ENCODE measurements at places on chromosomes 7 and 10.

- no peak for DNase-seq
Observed at GRCh38 chr10:26755443-26755903, 58.0 kb downstream of the PDSS1 start.

GRCh38 chr10:91034042-91034441 is 113.2 kb upstream of the ANKRD1 start:
- no peak for DNase-seq

DNA sequence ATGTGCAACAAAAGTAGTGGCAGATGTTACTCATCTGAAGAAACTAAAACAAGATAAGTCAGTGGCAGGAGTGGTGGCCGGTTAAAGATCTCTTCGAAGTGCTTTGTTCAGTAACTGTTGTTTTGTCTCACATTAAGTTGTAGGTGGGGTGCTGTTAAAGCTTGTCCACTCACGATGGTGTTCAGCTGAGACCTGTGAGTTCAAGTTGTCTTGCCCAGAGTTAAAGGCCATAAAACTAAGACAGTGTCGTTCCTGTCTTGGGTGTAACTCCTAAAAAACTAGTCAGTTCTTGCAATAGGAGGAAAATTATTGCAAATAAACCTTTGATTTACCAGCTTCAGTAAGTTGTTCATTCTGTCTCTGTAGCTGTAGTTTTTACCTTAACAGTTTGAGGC is 857 bp upstream of the FOXP2 start:
- no peak for DNase-seq

GRCh38 chr10:85607043-85607695 is 759.4 kb downstream of the GRID1 start:
- no peak for DNase-seq

DNA sequence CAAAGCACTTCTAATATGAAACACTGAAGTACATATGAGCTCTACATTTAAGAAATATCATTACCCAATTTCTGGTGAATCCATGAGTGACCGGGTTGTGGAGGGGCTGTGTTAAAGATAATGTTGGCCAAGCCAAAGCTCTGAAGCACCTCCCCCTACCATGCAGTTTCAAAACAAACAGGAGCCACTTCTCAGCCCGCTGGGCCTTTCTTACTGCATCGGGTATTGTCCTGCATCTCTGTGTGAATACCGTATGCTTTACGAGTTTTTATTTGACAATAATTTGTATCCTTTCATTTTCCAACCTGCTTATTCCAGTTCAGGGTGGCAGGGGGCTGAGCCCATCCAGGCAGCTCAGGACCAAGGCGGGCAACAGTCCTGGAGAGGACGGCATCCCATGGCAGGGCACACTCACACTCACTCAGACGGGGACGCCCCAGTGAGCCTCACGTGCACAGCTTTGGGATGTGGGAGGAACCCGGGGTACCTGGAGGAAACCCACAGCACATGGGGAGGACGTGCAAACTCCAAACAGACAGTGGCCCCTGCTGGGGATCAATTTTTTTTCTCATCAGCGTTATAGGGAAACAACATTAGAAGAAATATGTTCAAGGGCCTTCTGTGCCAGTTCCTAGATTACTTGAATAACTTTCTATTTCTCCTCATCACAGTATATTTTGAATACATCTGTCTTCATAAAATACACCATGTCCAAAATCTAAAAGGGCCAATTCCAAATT is 1.9 kb downstream of the RNF32 start:
- no peak for DNase-seq

DNA sequence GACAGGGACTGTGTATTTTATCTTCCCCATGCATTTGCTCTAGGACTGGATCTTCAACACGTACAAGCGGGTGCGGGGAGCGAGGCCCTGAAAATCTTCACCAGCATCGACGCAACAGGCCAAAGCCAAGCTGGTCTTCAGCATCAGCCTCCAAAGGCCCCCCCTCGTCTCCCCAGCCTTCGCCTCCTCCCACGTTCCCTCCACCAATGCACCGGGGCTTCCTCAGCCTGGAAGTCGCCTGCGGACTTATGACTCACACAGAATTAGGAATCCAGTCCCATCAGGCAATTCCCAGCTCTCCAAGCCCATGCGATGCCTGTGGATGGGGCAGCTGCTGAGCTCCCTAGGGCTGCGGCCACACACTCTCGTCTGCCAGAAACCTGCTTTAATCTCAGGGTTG is 36.3 kb upstream of the RNF32 start:
- DNase-seq, result no peak

GRCh38 chr7:43808410-43808809 is 49.9 kb downstream of the BLVRA start:
- DNase-seq, result no peak

DNA sequence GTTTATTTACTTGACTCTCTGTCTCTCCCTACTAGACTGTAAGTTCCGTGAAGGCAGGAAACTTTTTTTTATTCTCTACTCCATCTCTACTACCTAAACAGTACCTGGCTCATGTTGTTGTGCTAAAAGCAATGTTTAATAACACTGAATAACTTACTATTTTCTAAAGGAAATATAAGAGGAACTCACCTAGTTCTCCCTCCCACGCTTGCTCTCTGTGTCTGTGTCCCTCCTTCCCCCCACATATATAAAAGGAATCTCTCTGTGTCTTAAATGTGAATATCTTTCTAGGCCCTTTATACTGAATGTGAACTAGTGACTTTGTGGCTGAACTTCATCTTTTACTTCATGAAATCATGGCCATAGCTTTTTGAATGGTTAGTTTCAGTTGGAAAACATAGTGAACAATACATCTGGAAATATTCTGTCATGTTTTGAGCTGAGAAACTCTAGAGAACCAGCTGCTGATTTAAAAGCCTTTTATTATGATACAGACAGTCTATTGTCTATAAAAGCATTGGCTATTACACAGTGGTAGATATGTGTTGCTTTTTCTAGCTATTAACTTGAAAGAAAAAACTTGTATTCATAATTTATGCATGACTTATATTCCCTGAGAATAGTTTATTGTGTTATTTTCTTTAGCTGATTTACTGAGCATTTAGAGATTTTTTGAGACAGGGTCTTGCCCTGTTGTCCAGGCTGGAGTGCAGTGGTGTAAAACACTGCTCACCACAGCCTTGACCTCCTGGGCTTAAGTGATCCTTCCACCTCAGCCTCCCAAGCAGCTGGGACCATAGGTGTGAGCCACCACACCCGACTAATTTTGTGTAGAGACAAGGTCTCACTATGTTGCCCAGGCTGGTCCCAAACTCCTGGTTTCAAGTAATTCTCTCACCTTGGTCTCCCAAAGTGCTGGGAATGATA is 42.5 kb downstream of the VCL start:
- DNase-seq, result no peak

DNA sequence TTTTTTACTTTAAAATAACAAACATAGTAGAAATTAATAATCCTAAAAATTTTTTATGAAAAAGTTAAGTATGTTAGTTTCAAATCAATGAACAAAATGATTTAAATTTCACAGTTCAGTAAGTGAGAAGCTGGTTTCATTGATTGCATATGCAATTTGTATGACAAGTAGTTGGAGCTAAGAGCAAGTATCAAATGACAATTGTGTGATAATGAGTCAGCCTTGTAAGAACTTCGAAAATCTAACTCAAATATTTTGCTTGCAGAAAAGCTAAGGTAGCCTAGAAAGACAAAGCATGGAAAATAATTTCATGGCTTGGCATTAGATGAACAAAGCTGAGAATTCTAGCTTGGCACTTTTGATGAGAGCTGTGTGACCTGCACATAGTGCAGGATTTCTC is 111.5 kb downstream of the HDAC9 start:
- no peak for DNase-seq

GRCh38 chr10:61974601-61975390 is 73.3 kb downstream of the ARID5B start:
- no peak for DNase-seq

Measured in activated CD4-positive, alpha-beta T cell treated with anti-CD3 and anti-CD28 coated beads for 1 hour (primary cell).